PC-3 (cell line): ENCODE measurements at places on chromosomes 16 and 17.

- DNase-seq: peak; percentile 24
- H3K36me3 ChIP-seq: peaks cover 4% of the 10 kb centered on the region; the same call in 1 of the 2 replicates
- H3K27me3 ChIP-seq: no peaks in the 10 kb centered on the region
- H3K4me1 ChIP-seq: no peaks in the 10 kb centered on the region
- no peak overlapping the region for H3K27ac ChIP-seq
- no peak overlapping the region for H3K4me3 ChIP-seq
Observed at GRCh38 chr16:31064882-31065461, 9.1 kb downstream of the ZNF668 start.

- H3K4me1 ChIP-seq: no peaks in the 10 kb centered on the region
- no peaks in the 10 kb centered on the region for H3K27me3 ChIP-seq
- no peak overlapping the region for H3K4me3 ChIP-seq
- no peak overlapping the region for H3K27ac ChIP-seq
Observed at GRCh38 chr16:57720142-57720575, 15.4 kb upstream of the KATNB1 start.

DNA sequence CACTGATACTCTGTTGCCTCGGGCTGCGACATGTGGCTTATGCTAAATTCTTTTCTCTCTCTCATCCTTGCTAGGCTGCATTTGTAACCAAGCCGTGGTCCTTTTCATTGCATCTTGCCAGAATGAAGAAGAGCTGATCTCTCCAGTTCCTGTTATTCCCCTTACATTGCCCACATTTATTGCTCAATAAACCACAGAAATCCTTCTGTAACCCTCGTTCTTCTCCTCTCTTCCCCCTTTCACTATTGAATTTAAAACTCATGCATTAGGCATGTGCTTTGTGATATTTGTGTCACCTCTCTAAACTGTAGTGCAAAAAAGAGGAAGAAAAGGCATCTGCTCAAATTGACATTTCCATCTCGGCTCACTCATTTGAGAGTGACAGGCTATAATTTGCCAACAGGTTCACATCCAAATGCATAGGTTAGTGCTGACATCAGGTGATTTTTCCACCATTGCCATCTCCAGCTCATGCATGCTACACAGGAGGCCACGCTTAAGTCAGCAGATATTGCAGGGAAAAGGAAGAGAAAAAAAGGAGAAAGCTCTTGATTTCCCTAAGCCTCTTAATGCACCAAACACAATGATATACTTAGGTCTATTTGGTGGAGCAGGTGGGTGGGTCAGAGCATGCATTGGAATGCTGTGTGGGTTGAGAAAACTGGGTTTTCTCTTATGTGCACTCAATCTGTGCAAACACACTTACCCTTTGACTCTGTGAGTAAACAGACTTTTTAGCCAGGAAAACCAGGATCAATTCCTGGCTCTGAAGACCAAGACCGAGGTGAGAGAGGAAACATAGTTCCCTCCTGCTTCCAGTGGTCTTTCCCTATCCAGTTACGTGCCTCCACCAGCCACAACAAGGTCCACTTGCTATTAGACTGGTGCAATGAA lies 642.7 kb downstream of the HS3ST4 start:
- DNase-seq: no peak
- no peaks in the 10 kb centered on the region for H3K27me3 ChIP-seq
- no peaks in the 10 kb centered on the region for H3K36me3 ChIP-seq
- no peak overlapping the region for H3K4me3 ChIP-seq
- H3K27ac ChIP-seq: no peak overlapping the region

GRCh38 chr17:35294756-35295155 lies 51.9 kb downstream of the SLFN5 start:
- no peak for DNase-seq
- H3K27ac ChIP-seq: no peak overlapping the region
- no peaks in the 10 kb centered on the region for H3K36me3 ChIP-seq
- H3K4me1 ChIP-seq: peaks cover 10% of the 10 kb centered on the region
- H3K4me3 ChIP-seq: no peak overlapping the region

DNA sequence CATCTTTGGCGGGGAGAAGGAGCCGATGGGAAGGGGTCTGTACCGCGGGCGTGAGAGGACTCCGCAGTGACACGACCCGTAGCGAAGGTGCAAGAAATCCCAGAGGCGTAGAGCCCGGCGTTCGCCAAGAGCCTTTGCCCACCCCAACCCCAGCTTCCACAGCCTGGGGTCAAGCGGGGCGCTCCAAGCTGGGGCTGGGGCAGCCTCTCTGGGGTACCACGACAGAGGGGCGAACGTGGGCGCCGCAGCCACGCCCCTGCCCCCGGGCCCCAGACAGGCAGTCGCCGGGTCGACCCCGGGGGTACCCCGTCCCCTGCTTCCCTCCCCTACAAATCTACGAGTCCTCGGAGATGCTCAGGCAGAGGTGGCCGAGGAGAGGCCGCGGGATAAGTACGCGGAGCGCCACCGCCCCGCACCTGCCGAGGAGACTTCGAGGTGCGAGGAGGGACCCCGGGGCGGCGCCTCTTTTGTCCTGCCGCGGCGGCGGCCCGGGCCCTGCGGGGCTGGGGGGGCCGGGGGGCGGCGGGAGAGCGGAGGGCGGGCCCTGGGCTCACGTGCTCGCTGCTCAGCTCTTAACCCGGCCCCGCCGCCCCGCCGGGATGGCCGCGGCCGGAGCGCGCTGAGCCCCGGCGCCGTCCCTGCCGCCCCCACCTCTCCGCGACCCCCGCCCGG lies at the start of gene ADAM11:
Gene ADAM11, plus strand, starts transcription at position 575 of the 672 bp plus-strand sequence. CDS start 212 bp downstream, outside the sequence.
- H3K4me1 ChIP-seq: peaks cover 4% of the 10 kb centered on the region; the same call in 1 of the 2 replicates
- H3K36me3 ChIP-seq: no peaks in the 10 kb centered on the region
- H3K4me3 ChIP-seq: peak within 1 kb of the TSS; percentile 68

- H3K36me3 ChIP-seq: no peaks in the 10 kb centered on the region; the same call in 1 of the 2 replicates
- no peaks in the 10 kb centered on the region for H3K4me1 ChIP-seq
- no peak overlapping the region for H3K27ac ChIP-seq
- H3K4me3 ChIP-seq: no peak overlapping the region
Observed at GRCh38 chr17:37107406-37108083, 158.8 kb downstream of the AATF start.

GRCh38 chr16:55324285-55325079 lies 479 bp downstream of the IRX6 start:
- H3K27ac ChIP-seq: no peak overlapping the region
- H3K4me1 ChIP-seq: no peaks in the 10 kb centered on the region
- H3K4me3 ChIP-seq: no peak overlapping the region
- no peaks in the 10 kb centered on the region for H3K36me3 ChIP-seq
- DNase-seq: no peak
- peaks cover 9% of the 10 kb centered on the region; the same call in 1 of the 2 replicates for H3K27me3 ChIP-seq

DNA sequence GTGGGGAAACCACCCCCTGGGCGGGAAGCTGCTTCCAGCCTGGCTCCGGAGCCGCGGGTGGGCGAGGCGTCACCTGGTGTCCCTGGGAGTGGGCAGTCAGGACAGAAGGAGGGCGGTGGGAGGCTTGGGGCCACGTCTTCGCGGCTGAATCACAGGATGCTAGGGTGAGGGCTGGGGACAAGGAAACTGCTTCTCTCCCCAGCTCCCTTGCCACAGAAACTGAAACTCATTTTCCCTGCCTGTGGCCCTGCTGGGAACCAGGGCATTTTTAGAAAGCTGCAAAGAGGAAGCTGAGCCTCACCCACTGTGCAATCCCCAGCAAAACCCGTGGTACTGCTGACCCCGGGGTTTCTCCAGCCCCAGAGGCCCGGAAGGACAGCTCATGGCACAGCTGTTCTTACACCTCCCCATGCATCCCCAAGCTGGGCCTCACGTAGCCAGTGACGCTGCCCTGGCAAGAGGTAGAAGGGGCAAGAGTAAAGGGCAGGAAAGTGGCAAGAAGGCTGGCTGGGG lies 8.2 kb downstream of the RHBDF2 start:
- no peaks in the 10 kb centered on the region for H3K27me3 ChIP-seq
- peaks cover 18% of the 10 kb centered on the region for H3K4me1 ChIP-seq
- peak; percentile 33 for DNase-seq

GRCh38 chr17:18362698-18363100 lies 651 bp downstream of the SHMT1 start:
- H3K27ac ChIP-seq: no peak overlapping the region
- H3K4me3 ChIP-seq: peak overlapping the region; percentile 84
- H3K36me3 ChIP-seq: no peaks in the 10 kb centered on the region
- H3K27me3 ChIP-seq: no peaks in the 10 kb centered on the region

DNA sequence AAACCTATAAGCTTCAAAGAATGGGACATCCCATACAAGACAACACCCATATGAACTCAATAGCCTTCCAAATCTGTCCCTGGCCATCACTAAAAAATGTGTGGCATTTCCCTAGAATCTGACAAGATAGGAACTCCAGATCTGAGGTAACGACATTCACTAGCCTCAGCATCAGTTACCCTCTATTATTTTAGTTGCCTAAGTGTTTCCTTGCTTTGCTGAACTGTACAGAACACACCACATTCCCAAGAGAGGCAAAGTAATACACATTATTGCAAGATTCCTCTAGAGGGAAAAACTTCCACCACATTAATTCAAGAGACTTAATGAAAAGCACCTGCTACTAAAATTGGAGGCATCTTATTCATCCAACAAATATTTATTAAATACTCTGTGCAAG lies 5.0 kb downstream of the LSM12 start:
- peaks cover 52% of the 10 kb centered on the region for H3K36me3 ChIP-seq
- H3K27me3 ChIP-seq: no peaks in the 10 kb centered on the region
- no peak for DNase-seq
- H3K4me3 ChIP-seq: no peak overlapping the region
- peaks cover 14% of the 10 kb centered on the region for H3K4me1 ChIP-seq
- no peak overlapping the region for H3K27ac ChIP-seq

- peaks cover 27% of the 10 kb centered on the region for H3K27me3 ChIP-seq
- H3K36me3 ChIP-seq: no peaks in the 10 kb centered on the region
- no peaks in the 10 kb centered on the region for H3K4me1 ChIP-seq
- no peak overlapping the region for H3K4me3 ChIP-seq
- H3K27ac ChIP-seq: no peak overlapping the region
Observed at GRCh38 chr16:49836218-49836617, 19.7 kb downstream of the ZNF423 start.

DNA sequence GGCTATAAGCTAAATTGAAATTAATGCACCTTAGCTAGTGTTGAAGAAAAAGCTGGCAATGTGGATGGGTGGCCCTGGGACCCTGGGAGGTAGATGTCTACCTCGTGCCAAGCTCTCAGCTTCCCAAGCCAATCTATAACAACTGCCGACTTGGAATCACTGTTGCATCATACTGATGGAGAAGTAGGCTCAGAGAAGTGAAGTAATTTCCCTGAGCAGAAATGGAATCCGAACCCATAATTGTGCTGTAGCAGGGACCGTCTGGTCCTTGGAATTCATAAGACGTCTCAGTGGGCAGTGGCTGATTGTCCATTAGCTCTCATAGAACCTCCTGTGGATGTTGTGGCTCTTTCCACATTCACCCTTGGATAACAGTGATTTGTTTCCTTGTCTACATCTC lies 196.6 kb downstream of the RAB11FIP4 start:
- no peak overlapping the region for H3K27ac ChIP-seq
- peaks cover 6% of the 10 kb centered on the region; the same call in 1 of the 2 replicates for H3K4me1 ChIP-seq

DNA sequence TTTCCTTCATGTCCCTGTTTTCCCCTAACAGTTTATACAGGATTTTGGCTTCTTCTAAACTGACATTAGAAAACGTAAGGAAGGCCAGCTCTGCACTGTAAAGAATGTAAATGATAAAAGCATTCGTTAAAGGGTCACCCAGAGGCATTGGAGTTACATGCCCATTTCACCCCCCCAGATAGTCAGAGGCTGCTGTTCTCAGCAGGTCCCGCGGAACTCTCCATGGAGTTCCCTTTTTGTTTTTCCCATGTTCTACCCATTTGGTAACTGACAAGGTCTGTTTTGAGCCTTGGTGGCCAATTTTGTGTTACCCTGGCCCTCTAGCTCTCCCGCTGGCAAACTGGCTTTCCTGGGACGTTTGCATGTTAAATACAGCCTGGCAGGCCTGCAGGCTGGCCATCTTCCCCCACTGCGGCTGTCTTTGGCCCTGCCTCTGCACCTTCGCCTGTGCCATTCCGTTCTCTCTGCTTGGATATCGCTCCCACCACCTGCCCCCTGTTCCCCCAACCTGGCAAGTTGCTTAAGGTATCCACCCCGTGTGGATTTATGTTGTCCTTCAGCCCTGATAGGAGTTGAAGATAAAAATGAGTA lies 49.7 kb downstream of the EPN2 start:
- no peak overlapping the region for H3K27ac ChIP-seq
- H3K36me3 ChIP-seq: peaks cover 21% of the 10 kb centered on the region; the same call in 1 of the 2 replicates
- no peaks in the 10 kb centered on the region for H3K27me3 ChIP-seq
- no peak for DNase-seq
- no peak overlapping the region for H3K4me3 ChIP-seq
- H3K4me1 ChIP-seq: no peaks in the 10 kb centered on the region

- 0 out of 2 replicates have a peak, but pooled peaks cover 11% of the 10 kb centered on the region for H3K27me3 ChIP-seq
- no peaks in the 10 kb centered on the region for H3K36me3 ChIP-seq
- H3K27ac ChIP-seq: no peak overlapping the region
- H3K4me1 ChIP-seq: no peaks in the 10 kb centered on the region
Observed at GRCh38 chr17:10151667-10152496, 46.5 kb downstream of the GAS7 start.

DNA sequence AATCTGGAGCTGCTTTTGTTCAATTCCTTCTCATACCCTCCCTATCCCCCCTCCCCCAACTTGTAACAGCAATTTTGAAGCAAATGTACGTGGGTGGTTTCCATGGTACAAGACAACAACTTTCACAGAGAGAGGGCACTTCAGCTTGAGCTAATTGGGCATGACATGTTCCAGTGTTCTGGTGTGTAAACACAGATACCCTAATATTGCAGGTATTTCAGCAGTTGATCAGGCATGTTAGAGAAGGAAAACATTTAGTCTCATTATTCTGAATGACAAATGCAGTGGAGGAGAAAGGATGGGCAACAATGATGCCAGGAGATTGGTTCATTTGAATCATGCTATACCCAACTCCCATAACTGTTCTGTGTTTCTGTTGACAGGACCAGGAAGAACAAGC lies 137.5 kb downstream of the TRIM37 start:
- no peak overlapping the region for H3K27ac ChIP-seq
- no peaks in the 10 kb centered on the region for H3K36me3 ChIP-seq
- H3K4me1 ChIP-seq: no peaks in the 10 kb centered on the region
- H3K4me3 ChIP-seq: no peak overlapping the region
- H3K27me3 ChIP-seq: no peaks in the 10 kb centered on the region
- DNase-seq: no peak

DNA sequence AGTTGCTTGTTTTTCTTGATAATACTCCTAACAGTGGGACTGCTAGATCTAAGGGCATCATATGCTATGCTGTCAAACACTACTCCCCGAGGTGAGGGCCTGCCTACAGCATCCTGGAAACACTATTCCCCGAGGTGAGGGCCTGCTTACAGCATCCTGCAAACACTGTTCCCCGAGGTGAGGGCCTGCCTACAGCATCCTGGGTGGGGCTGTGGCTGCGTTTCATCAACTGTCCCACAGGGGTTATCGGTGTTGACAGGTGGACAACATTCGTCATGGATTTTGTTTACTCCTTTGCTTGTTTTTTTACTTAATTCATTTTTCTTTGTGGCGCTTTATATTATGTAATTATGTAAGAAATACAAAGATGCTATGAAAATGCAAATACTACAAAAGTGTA lies 22.5 kb downstream of the NPRL3 start:
- no peaks in the 10 kb centered on the region for H3K27me3 ChIP-seq
- H3K4me3 ChIP-seq: no peak overlapping the region
- DNase-seq: no peak
- H3K4me1 ChIP-seq: peaks cover 15% of the 10 kb centered on the region
